ENCODE measurements at places on chromosomes 5 and 9.

- no peak for DNase-seq
These were observed 1.1 kb downstream of the PRUNE2 start for GRCh38 chr9:76904661-76905457.

- no peak for DNase-seq
These were observed 28.1 kb downstream of the ACSL6 start for GRCh38 chr5:131983244-131983771.

DNA sequence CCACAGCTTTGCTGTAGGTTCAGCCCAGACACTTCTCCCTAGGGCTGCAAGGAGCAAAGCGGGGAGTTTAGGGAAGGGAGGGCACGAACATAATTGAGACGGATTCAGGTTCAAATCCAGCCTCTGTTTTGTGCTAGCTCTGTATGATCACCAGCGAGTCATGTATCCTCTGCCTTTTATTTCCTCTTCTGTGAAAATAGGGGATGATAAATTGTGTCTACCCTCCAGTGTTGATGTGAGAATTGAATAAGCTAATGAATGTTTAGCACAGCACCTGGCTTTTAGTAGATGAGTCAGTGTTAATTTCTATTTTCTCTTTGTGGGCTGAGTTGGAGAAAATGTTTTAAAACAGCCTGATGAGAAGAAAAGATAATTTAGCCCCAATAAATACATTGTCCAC is 6.2 kb downstream of the MLANA start:
- DNase-seq, result no peak

GRCh38 chr5:78006449-78006848 is 230.3 kb upstream of the TBCA start:
- DNase-seq, result no peak

GRCh38 chr5:62653001-62653863 is 74.6 kb downstream of the LRRC70 start:
- peak; percentile 1 for DNase-seq

DNA sequence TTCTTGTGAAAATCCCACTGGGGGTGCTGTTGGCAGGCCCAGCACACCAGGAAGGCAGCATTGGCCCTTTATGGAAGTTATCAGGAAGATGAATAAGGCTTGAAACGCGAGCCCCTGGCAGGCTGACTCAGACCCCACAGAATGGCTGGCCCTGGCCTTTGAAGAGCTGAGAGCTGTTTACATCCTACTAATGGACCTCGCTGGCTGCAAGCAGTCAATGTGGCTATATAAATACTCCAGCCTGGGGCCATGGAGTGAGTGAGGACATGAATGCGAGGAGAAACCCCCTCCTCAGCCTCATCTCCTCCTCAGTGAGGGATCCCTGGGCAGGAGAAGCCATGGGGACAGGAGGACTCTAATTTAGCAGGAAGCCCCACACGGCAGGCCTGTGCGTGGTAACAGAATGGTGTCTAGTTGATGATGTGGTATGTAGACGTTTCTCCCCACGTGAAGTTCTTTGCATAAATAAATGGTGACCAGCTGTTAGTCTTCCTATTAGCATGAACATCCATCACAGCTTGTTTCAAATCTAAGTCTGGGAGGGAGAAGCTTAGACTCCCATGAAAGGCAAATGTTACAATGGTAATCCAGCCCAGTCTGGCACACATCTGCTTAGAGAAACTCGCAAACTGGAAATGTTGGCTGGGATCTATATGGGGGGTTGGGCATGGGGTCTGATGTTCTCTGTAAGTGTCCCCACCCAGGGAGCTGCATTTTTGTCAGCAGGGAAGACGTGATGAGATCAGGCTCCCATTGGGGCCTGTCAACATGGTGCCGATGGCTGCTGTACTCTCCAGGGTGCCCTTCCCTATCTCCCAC is 175.1 kb upstream of the PITX1 start:
- DNase-seq, result no peak

GRCh38 chr5:25286319-25286718 is 641.5 kb upstream of the CDH10 start:
- DNase-seq, result no peak

DNA sequence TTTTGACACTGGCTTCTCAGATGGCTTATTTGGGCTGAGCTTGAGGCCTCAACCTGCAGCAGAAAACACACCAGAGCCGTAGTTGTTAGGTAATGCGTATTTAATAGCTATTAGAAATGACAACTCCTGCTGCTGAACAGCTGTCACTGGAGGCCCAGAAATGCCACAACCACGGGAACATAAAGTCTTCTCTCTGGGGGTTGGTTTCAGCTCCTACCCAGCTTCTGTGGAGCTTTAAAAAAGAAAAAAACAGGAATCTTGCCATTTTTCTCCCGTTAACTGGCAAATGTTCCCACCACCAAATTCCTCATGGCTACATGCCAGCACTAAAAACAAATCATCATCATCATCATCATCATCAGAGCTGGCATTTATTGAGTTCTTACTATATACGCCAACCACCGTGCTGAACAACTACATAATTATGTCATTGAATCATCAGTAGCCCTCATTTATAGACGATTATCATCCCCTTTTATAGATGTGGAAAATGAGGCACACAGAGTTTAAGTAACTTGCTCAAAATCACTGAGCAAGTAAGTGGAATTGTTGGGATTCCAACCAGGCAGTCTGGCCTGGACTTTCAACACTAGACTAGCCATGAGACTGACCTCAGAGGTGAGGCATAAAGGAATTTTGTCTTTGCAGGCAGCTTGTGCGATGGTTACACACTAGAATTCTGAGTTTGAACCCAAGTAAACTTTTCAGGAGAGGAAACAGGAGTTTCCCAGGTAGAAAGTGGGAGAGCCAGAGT is 185.3 kb upstream of the WWC1 start:
- DNase-seq, result no peak
